Activated naive CD4-positive, alpha-beta T cell treated with anti-CD3 and anti-CD28 coated beads, Interleukin-2, amount 50 U/mL, for 16 hours (primary cell): ENCODE measurements at places on chromosomes 7 and 10.

- DNase-seq: peak; percentile 58
These were observed 1.4 kb upstream of the TRIM8 start for GRCh38 chr10:102642736-102643335.

DNA sequence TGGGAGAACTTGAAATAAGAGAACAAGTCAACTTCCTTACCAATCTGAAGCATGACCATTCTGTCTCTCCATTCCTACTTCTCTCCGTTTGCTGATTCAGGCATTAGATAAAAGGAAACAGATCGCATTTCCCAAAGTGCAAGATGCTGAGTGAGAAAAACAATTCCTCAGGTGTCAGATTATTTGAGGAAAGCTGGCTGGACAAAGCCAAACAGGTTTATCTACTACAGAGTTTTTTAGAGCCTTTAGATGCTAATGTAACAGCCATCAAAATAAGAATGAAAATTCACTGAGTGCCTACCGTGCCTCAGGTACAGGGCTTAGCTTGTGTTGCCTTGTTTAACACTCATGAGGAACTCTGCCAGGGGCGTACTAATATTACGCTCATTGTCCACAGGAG, 135.9 kb upstream of the MBL2 start:
- DNase-seq: no peak

- DNase-seq: peak; percentile 64
These were observed 9.6 kb upstream of the ZNF487 start for GRCh38 chr10:43427166-43427825.

GRCh38 chr10:96280859-96281258, 9.5 kb upstream of the BLNK start:
- DNase-seq: no peak

DNA sequence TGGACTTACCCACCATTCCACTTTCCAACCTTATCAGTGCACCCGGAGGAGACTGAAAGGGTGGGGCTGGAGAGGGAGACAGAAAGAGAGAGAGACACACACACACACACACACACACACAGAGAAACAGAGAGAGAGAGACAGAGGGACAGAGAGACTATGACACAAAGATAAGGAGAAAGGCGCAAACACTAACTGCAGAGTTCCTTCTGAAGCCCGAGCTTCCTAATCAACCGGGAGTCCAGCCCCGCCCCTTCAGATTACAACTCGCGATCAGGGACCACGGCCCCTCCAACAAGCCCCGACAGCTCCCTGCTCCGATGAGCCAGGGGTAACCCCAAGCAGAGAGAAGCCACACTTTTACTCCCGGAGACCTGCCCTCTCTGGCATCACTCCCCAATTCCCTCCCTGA, 499 bp downstream of the GAL3ST4 start:
- no peak for DNase-seq

DNA sequence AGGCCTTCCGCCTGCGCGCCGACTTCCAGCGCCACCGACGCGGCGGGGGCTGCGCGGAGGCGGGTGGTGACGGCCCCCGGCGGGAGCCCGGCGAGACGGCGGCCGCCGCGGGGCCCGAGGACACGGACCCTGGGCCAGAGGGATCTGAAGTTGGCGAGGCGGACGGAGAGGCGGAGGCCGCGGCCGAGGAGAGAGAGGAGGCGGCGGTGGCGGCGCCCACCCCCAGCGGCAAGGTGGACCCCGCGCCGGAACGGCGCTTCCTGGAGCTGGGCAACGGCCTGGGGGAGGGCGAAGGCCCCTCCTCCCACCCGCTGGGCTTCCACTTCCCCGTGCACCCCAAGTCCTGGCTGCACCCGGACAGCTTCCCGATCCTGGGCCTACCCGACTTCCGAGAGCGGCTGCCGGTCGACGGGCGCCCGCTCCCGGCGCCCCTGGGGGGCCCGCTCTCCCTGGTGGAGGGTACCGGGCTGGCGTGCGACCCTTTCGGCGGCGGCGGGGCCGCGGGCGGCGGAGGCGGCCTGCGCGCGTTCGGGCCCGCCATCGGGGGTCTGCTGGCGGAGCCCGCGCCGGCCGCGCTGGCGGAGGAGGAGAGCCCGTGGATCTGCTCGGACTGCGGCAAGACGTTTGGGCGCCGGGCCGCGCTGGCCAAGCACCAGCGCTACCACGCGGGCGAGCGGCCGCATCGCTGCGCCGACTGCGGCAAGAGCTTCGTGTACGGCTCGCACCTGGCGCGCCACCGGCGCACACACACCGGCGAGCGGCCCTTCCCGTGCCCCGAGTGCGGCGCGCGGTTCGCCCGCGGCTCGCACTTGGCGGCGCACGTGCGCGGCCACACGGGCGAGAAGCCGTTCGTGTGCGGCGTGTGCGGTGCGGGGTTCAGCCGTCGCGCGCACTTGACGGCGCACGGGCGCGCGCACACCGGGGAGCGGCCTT, 16.2 kb downstream of the ZNF316 start:
- no peak for DNase-seq

DNA sequence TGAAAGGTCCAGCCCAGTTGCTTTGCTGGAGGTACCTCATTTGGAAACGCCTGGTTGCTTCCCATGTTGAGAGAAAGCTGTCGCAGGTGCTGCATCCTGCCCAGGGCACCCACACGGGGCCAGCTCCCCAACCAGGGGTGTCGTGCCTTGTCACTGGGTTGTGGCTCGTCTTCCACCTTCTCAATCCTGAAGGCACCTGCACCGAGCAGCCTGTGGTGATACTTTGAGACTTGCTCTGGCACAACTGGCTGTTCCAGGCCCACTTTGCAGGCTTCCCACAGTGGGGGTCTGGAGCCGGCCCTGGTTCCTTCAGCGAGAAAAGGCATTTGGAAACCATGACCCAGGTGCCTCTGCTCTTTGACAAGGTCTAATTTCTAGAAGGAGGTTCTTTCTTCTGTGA, 197.3 kb upstream of the PPP2R2D start:
- DNase-seq: no peak

DNA sequence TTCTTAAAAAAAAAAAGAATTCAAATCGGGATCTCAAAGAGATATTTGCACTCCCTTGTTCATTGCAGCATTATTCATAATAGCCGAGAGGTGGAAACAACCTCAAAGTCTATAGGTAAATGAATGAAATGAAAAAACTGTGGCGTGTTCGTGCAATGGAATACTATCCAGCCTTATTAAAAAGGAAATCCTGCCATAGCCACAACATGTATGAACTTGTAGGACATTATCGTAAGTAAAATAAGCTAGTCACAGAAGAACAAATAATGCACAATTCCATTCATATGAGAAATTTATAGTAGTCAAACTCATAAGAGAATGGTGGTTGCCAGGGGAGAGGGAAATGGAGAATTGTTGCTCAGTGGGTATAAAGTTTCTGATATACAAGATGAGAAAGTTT, 37.9 kb downstream of the GRK5 start:
- DNase-seq: no peak

DNA sequence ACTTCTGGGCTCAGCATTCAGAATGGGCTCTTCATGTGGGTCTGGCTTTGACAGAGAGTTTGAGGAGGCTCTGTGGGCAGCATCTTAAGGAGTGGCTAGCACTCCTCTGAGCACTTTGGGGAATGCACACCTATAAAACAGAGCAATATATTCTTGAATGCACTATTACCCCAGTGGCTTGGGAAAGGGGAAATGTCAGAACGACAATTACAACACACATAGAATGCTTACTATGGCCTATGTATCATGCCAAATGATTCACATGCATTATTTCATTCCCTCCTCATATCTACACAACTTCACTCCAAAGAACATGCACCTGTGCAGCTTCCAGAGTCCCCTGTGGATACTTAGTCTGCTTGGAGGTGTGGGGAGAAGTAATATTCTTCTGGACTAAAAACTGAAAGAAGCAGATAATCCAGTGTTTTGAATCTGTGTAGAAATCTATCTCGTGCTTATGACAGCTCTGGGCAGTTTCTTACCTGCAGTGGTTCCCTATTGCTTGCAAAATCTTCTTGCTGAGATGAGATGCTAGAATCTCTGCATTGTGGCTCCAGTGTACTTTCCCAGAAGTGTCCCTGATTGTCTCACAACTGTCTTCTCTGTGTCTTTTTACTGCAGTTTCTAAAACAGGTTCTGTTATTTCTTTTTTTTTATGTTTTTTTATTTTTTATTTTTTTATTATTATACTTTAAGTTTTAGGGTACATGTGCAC, 5.5 kb upstream of the MGAM start:
- DNase-seq: no peak

- DNase-seq: no peak
These were observed 9.9 kb downstream of the LRRC4 start for GRCh38 chr7:128021366-128021765.

DNA sequence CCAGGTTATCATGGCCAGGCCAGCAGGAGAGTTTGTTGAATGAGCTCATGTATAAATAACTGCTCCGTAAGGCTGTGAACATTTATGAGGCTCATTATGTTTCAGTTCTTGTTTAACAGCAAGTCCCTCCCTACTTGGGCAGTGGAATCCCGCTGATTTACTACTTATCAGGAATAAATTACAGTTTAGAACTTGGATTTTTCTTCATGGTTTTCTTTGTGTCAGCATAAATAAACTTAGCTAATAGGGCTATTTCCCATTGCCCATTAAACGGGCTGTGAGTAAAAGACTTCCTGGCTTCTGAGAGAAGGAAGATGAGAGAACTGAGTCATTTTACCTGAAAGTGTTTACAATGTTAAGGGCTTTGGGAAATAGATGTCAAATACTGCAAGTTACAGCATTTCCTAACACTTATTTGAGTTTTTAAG, 701.6 kb upstream of the ANKRD30A start:
- DNase-seq: no peak

DNA sequence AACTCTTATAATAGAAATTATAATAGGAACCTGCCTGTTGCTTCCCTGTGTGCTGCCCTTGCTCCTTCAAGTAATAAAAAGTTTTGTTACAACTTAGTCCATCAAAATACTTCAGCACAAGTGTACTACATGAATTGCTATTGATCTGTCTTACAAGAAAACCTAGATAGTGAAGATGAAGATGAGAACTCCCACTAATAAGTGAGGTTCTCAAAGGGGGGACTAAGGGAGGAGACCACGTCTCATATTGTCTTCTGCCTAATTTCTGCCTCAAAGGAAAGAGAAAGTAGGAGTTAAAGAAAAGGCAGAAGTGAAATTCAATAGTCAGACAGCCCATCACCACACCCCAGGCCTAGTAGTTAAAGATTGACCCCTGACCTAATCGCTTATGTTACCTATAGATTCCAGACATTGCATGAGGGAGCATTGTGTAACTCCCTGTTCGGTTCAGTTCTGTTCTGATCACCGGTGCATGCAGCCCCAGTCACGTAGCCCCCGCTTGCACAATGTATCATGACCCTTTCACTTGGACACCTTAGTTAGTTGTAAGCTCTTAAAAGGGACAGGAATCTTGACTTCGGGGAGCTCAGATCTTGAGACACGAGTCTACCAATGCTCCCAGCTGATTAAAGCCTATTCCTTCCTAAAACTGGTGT, 18.2 kb upstream of the CHST3 start:
- no peak for DNase-seq

DNA sequence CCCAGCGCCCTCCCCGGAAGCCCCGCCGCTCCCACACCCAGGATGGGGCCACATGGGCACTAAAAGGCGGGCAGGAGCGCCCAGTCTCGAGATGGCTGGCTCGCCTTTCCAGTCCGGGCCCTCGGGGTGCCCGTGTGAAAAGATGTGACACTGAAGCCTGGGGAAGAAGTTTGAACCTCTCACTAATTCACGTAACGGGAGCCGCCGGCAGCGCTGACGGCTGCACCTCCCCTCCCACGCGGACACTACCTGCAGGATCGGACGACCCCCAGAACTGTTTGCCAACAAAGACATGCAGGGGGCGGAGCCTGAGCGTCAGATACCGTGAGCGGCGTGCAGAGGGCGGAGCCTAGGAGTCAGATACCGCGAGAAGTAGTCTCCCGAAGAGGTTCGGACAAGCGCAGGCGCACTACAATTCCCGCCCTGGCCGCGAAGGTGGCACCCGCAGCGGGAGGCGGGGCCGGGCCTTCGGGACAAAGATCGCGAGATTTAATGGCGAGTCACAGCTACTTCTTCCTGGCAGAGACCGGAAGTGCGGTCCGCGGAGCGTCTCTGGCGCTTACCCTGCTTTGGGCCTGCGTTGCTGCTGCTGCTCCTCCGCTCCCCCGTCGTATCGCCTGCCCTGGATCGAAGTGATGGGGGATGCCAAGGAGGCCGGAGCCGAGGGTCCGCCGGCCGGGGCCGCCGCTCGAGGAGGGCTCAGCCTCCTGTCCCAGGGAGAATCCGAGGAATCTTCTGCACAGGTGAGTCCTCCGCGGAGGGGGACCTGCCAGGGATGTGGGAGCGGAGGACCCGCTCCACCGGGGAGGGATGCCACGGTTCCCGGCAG, at the start of gene EDRF1:
Gene EDRF1 (plus strand): TSS at position 537 of the 829 bp plus-strand sequence. CDS start 99 bp downstream, at position 636.
- DNase-seq: peak; percentile 99

DNA sequence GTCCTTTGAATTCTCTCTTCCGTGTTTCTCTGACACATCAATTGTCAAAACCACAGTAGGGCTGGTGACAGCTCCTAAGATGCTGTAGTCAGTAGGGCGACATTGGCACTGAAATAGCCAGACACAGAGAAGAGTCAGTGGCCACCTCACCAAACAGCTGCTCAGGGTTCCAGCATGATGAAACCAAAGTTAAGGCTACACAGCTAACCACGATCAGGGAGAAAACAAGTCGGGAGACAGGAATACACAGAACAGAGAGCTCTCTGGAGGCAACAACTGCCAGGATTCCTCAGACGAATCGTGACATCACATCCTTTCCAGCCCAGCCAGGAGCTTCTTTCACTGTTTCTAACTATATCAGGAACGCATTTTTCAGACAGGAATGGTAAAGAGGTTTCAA, 922.2 kb downstream of the SORCS1 start:
- DNase-seq: no peak
